ENCODE measurements at places on chromosomes 2 and 18.

GRCh38 chr2:26910176-26910575 is 60.3 kb upstream of the MAPRE3 start:
- DNase-seq = no peak

DNA sequence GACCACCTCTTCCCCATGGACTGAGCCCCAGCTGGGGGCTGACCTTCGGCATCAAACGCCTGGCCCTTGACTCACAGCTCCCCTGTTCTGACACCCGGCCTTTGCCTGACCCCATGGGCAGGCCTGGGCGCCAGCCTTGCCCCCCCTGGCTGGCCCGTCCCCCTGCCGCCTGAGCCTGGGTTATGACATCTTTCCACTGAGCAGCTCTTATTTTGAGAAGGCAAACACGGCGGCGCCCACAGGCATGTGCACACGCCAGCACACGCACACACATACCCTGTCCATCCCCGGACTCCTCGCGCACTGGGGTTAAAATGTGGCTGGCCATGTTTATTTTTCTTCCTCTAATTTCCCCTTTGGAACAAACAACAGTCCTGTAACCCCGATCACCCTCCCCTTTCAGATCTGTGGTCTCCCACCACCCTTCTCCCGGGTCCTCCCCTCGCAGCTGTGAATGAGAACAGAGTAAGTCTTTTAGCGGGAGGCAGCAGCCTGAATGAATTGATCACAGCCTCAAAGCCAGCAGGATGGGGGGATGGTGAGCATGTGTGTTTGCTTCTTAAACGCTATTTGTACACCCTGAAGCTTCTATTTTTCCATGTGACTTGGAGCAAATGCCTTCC is 11.8 kb upstream of the ATOH8 start:
- DNase-seq = peak; percentile 60

- DNase-seq = no peak
Measured at GRCh38 chr2:38060236-38061018, 15.5 kb downstream of the CYP1B1 start.

DNA sequence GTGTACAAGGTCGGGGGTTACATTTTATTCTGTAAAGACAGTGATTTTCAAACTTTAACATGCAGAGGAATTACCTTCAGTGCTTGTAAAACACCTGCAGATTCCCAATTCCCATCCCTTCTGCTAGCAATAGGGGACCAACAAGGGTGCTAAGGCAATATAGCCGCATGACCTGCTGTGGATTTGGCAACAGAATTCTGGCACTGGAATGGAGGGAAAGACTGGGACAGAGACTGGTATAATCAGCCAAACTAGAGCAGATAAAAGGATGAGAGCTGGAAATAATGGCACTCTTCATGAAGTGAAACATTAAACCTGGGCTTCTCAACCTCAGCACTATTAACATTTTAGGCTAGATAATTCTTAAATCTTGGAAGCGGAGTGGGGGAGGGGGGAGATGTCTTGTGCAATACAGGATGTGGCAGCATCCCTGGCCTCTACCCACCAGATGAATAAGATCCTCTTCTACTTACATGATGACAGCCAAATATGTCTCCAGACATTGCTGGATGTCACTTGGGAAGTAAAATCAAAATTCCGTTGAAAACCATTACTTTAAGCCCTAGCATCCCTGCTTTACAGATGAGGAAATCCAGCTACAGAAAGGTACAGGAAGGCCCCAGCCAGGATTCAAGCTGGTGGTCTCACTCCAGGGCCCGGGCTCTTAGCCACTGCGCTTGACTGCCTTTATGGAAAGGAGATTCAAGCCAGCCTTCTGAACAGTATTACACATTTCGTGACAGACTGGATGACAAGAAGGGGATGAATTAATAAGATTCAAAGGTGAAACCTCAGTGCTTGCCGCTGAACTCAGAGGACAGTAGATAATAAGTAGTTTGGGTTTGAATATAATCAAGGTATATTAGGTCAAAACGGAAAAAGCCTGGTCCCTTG is 1.7 kb downstream of the EVA1A start:
- DNase-seq = no peak

DNA sequence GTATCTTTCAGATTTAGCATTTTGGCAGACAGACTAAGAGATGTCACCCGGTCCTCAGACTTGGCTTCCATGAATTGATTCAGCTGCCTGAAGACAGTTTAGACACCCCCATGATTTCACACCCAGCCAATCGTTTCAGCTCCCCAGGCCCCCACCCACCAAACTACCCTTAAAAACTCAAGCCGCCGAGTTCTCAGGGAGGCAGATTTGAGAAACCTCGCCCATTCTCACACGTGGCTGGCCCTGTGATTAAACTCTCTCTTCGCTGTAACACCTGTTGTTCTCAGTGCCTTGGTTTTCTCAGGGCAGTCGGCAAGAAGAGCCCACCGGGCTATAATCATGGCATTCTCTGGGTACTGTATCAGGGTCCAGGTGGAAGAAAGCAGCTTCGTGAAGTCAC is 35.2 kb downstream of the UXS1 start:
- no peak for DNase-seq

DNA sequence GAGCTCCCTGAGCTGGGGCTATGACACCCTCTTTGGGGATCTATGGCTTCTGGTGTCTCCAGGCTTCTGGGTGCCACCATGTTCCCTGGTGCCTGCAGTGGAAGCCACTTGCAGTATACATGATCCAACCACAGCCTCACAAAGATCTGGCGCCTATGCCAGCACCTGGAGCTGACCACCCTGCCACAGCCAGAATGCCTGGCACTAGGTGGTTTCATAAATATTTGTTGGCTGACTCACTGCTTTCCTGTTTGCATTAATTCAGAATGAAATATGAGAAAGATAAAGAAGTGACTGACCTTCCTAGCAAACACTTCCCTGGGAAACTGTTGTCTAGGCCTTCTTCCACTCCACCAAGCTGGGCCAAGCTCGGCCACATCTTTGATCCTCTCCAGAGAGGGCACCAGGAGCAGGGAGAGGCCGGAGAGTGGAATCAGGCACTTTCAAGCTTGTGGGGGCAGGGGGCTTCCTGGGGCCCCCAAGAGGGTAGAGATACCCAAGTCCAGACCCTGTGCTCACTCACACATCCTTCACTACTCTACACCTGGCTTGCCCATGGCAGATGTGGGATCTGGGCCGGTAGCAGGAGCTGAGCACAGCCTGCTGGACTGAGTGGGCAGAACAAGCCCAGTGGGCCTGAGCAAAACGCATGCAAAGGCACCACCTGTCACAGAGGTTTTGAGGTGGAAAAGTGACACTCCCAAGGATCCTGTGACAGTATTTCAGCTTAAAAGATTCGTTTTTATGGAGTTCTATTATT is 565.7 kb downstream of the SLC4A3 start:
- DNase-seq = no peak

DNA sequence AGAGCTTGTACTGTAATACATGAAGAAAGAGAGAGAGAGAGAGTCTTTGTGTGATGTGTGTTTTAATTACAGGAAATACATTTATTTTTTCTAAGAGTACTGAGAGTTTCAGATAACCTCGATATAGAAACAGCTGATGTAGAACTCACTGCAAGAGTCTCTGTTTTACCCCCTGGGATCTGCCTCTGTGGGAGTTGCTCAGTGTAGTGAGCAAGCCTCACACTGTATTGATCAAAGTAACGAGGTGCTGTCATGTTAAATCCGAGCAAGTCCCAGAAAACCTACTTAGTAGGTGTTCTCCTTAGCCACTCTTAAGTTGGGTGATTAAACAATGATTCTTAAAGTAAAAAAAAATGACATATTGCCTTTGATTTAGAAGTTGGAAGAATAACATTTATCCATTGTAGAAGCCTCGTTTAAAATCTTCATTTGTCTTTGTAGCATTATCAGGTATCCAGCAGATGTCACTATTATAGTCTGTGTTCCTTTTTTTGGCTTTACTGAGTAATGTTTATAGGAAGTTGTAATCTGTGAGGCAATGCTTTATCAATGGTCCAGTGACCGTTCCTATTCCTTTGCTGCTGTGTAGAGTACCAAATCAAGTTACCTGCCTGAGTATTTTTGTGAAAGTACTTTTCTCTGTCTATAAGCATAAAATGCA is 219.0 kb downstream of the MYO3B start:
- no peak for DNase-seq

DNA sequence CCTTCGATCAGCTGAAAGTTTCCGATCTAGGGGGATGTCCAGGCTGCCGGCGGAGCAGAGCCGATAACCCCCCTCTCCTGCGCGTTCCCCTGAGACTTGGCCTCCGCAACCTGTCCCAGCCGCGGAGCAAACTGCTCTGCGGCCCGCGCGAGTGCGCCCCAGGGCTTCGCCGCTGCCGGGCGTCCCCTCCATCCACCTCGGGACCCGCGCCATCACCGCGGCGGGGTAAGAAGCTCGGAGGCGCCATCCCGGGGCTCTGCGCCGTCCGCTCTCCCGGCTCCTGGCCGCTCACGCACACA is 990 bp upstream of the GDF7 start:
- DNase-seq = no peak

GRCh38 chr2:67948506-67948905 is 114.3 kb downstream of the C1D start:
- DNase-seq = no peak

DNA sequence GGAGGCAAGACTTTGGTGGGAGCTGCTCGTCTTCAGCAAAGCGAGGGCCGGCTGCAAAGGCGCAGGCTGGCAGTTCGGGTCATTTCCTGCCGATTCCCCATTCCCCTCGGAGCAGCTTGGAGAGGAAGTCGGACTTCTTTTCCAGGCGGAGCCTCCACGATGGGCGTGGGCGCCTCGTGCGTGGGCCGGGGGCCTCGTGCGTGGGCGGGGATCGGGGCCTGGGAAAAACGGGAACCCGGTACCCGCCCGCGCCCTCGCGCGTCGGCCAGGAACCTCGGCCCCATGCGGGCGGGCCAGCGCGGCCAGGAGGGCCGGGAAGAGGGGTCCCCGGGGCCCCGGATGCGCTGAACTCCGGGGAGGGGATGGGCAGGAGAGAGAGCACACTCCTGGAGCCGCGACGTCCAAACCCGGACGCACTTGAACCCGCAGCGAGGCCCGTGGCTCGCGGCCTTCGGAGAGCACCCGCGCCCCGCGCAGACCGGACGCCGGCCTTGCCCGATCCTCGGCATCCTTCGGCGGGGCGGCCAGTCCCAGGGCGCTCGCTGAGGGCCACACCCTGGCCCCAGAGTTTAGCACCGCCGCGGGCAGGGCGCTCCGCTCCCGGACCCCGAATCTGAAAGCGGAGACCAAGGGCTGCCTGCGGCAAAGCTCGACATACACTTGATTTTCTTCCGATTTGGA is 368.4 kb downstream of the MTX2 start:
- peak; percentile 36 for DNase-seq

DNA sequence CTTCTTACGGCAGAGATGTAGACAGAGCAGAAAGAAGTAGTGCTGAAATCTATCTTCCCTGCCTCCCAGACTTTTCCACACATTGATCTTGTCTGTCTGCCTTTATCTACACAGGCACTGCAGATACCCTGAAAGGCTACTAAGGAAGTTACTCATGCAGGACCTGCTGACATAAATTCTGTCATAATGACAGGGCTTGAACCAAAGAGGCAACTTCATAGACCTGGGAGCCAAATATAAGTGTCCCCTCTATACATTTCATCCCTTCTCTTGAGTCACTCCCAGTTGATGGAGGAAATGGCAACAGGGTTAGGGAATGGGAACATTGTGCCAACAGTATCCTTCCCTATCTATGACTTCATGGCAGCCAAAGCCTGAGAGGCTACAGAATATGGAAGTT is 157.5 kb downstream of the TNS1 start:
- DNase-seq = no peak

- DNase-seq = no peak
Measured at GRCh38 chr2:200455958-200456421, 53.9 kb downstream of the KCTD18 start.

DNA sequence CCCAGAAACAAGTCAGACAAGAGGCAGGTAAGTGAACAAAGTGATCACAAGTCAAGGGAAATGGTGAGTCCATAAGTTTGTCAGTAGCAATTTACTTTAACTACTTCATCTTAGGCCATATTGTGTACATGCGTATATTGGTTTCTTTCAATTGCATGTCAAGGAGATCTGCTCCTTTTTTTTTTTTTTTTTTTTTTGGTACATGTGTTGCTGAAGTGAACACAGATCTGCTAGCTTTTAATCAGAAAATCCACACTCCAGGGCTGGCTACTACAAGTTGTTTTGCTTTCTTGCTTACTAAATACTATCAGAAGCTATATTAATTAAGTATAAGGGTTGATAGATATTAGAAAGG is 985.1 kb downstream of the TSN start:
- no peak for DNase-seq

GRCh38 chr18:22607284-22607635 is 189.5 kb upstream of the CTAGE1 start:
- DNase-seq = no peak

GRCh38 chr2:1847846-1848598 is 103.7 kb upstream of the PXDN start:
- DNase-seq = no peak

DNA sequence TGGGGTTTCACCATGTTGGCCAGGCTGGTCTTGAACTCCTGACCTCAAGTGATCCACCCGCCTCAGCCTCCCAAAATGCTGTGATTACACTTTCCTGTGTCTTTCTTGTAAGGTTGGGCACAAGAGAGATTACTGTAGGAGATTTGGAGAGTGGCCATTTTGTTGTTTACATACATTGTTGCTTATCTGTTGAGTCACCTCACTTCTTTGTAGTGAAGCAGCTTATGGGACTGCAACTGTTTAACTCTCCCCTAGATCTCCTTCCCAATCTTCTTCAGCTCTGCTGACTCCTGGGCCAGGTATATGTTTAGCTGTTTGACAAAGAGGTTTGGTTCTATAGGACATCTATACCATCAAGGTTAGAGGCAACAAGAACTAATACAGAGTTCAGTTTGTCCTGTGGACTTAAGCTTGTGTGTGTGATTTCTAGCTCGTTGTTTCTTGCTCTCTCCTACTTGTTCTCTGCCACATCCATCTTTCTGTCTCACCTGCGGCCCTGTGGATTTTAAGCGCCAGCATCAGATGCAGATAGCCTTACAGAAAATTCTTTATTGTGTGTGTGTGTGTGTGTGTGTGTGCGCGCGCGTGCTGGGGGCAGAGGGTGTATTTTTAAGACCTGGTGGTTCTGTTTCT is 95.4 kb downstream of the HAUS1 start:
- no peak for DNase-seq

GRCh38 chr18:34834897-34835296 is 124.8 kb downstream of the DTNA start:
- no peak for DNase-seq

DNA sequence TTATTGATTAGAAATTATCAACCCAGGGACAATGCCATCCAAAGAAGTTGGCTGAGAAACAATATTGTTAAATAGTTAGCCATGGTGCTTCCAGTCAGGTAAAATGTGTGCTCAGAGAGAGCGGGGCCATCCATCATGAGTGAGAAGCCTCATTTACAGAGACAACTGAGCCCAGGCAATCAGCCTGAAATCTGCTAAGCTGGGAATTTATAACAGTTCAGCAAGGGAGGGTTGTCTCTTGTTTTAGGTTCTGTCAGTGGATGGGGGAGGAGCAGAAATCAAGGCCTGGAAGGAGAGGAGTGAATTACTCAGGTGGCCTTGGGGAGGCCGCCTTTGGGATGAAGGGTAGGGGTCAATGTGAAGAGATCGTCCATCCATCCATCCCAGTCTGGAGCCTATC is 102.5 kb upstream of the ST8SIA3 start:
- DNase-seq = no peak

All from neuronal stem cell (in vitro differentiated cells).